Activated CD4-positive, alpha-beta memory T cell treated with anti-CD3 and anti-CD28 coated beads for 36 hours (primary cell): ENCODE measurements at places on chromosomes 3 and 15. TPM values are rescaled to one million over a fixed set of nuclear protein-coding genes. Genes with fewer than 3 reads are reported as not detected.

GRCh38 chr15:64153480-64154367, 2.2 kb downstream of the SNX22 start:
- peak; percentile 94 for DNase-seq
- peaks cover 26% of the 10 kb centered on the region for H3K4me1 ChIP-seq
- peak overlapping the region; percentile 43 for H3K4me3 ChIP-seq
- H3K36me3 ChIP-seq: peaks cover 29% of the 10 kb centered on the region
- H3K27me3 ChIP-seq: peaks cover 14% of the 10 kb centered on the region

Gene GOLGA8G
- total RNA-seq: not detected

DNA sequence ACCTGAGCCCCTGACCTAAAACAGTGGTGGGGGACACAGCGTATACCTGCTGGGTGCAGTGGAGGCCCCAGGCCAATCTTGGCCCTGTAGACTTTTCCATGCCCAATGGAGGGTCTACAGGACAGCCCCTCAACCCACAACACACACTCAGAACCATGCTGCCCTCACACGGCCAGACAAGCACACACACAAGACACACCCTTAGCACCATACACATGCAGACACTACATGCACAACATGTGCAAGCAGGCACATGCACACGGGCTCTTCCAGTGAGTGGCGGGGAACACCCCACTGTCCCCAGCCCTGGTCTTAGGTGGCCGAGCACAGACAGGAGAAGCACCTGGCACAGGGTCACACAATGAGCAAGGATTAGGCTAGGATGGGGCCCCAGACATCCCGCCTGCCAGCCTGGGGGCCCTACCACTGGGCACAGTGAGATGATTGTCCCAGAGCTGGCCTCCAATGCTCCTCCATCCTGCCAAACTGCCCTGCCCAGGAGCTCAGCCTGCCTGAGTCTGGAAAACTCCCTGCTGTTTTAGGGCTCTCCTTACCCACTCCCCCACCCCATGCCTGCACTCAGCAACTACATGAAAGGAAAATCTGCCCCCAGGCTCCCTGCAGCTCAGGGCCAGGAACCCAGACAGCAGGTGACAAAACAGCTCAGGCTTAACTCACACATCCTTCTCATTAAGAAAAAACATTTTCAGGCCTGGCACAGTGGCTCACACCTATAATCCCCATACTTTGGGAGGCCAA, 15.8 kb downstream of the IQSEC1 start:
- no peaks in the 10 kb centered on the region for H3K4me1 ChIP-seq
- H3K27me3 ChIP-seq: peaks cover 4% of the 10 kb centered on the region
- no peak overlapping the region for H3K27ac ChIP-seq
- H3K36me3 ChIP-seq: no peaks in the 10 kb centered on the region
- no peak overlapping the region for H3K4me3 ChIP-seq

Gene PTH1R
- not detected for total RNA-seq
